ENCODE measurements at places on chromosomes 6 and 20.

DNA sequence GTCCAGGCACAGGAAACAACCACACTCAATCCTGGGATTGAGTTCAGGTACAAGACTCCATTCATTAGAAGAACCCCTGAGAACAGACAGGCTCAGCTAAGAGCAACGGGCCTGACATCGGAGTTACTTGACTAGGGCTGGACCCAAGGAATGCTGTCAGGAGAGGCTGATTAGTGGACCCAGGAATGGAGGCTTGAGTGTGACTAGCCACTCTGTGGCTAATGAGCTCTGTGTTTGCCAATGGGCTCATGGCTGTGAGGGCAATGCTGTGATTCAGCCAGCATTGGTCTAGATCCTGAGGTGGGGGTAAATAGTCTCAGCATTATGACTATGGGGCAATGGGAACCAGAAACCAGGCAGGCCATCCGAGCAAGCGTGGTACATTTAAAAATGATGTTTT is 71.8 kb downstream of the RIOK1 start:
- DNase-seq, result no peak

DNA sequence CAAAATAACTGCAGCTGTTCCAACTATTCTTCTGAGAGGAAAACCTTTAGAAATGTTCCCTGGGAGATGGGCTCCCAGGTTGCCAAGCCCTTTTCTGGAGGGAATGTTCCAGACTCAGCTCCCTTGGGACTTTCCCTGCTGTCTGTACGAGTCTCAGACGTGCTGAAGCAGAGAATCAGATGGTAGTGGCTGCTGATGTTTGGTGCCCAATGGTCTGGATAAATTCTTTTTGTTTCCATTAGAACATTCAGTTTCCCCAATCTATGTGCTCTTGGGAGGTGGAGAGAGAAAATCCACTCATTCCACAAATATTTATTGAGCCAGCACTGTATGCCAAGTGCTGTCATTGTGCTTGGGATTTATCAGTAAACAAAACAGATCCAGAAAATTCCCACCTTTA is 40.0 kb downstream of the SNHG17 start:
- DNase-seq, result no peak

DNA sequence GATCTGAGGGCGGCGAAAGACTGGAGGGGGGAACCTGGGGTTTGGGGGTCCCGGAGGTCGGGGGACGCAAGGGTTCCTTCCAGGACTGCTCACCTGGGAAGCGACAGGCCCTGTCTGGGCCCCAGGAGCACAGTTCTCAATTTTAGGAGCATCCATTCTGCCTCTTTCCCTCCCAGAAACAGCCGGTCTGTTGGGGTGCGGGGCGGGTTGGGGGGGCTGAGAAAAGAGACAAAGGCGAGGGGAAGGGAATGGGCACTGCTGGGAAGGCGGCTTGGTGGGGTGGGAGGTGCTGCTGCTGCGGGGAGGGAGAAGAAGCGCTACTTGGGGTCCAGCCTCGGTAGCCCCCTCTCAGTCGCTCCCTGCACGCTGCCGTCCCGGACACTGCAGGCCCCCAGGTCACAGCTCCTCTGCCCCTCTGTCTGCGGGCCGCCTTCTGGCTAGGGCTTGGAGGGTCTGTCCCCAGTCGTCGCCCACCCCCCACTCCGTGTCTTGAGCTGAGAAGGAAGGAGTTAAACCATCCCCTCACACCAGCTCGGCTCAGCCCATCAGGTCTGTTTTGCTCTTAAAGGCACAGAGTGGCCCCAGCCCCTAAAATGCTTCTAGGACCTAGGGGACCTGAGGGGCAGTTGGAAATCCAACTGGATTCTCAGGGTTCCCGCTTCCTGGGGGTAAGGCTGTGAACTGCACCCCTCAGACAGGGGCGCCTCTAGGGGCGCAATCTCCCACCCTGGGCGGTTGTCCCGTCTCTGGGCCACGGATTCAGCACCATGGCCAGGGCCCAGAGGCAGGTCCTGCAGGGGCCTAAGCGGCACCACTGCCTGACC is 690 bp downstream of the GDAP1L1 start:
- DNase-seq, result no peak

DNA sequence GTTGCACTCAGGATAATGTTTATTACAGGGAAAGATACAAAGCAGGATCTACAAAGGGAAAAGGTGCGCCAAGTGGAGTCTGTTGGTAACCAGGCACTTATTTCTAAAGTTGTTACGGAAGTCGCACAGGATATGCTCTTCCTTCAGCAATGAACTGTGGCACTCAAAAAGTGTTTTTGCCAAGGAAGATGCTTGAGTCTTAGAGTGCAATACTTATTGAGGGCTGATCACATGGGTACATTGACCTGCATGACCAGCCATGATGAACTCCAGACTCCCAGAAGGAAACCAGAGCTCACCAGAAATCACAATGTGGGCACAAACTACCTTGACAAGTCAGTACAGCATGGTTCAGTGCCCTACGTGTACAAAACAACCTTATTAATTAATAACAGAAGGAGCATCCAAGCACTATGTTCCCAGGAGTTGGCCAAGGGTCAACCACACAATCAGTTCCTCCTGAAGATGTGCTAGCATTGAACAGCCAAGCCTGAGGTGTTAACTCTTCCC is 270.7 kb upstream of the TFAP2D start:
- no peak for DNase-seq

DNA sequence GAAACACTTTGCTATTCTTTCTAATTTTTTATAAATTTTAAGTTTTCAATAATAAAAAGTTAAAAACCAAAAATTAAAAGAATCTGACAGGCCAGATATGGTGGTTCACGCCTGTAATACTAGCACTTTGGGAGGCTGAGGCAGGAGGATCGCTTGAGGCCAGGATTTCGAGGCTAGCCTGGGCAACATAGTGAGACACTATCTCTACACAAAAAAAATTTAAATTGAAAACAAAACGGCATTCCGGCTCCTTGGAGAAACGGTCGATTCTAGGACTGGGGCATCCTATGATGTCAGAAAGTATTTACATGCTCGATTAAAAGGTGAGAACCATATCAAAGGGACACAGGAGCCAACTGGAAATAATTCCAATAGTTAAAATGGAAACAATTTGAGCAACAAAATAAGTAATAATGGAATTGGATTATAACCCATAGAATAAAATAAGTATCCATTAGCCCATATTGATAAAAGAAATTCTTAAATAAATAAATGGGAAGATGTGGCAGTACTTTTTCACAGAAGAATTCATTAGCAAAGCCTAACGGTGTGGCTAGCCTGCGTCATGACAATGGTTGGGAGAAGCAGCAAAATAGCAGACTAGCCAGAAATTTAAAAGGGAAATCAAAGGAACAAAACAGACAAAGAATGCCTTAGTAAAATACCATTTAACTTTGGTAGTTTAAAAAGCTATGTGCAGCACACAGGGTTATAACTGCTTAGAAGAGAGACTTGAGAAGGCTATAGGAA is 21.3 kb downstream of the HLA-E start:
- DNase-seq, result no peak

DNA sequence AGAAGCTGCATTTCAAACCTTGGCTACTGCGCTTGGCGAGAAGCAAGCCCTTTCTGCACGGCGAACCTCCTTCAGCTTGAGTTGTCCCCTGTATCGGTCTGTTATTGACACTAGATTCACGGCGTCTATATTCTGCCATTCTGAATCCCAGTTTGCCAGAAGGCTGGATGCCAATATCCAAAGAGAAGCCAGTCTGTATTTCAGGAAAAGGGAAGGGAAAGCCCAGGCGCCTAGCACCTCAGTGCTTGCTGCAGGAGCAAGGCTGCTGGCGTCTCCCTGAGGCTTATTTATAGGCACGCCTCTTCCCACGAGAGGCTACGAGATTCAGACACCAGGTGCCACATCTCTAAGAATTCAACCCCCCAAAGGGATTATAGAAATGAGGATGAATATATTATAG is 89.6 kb upstream of the CDH4 start:
- no peak for DNase-seq
